A673 (cell line): ENCODE measurements at places on chromosomes 2 and 18. TPM values are rescaled to one million over a fixed set of nuclear protein-coding genes. Genes with fewer than 3 reads are reported as not detected.

DNA sequence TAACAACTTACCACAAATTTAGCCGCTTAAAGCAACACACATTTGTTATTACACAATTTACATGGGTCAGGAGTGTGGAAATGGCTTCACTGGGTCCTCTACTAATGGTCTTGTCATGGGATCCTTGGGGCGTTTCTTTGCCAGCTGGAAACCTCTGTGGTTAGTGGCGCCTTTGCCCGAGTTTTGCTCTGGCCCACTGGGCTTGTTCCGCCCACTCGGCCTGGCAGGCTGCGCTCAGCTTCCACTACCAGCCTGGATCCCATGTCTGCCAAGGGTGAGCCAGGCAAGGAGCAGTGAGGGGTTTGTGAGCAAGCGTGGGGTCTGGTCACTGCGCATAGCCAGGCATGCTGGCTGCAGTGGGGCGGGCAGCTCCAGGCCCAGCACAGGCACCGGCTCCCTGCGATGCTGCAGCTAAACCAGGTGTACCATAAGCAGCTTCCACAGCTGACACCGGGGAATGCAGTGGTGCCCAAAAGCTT is 16.2 kb upstream of the MBD2 start:
- DNase-seq: no peak

Gene HOXD1
- not detected in 2 replicates for total RNA-seq

GRCh38 chr2:240139011-240139441 is 1.4 kb downstream of the OTOS start:
- no peak for DNase-seq

Gene UGT1A10
- total RNA-seq: not detected in 2 replicates

Gene BUB1
- total RNA-seq: 98.0 and 108 TPM in 2 replicates
